ENCODE measurements at places on chromosomes 16 and 17. TPM values are rescaled to one million over a fixed set of nuclear protein-coding genes. Genes with fewer than 3 reads are reported as not detected.

Gene TBC1D3C
- total RNA-seq: not detected

Gene C17orf100
- 2.2 TPM for total RNA-seq

Gene ATP2C2
- total RNA-seq: 1.4 TPM

Gene MRPL58
- 13.0 TPM for total RNA-seq

Gene ZNRF1
- 13.2 TPM for total RNA-seq

Gene ENPP7
- not detected for total RNA-seq

Gene ZG16
- not detected for total RNA-seq

Gene TUBG1
- 42.9 TPM for total RNA-seq

Gene POLR2A
- total RNA-seq: 50.3 TPM

Gene CACNA1H
- total RNA-seq: 8.1 TPM

Gene KRT25
- total RNA-seq: not detected

Gene MPP2
- total RNA-seq: 12.1 TPM

Gene CBX4
- 16.7 TPM for total RNA-seq

Gene TNFSF13
- 4.9 TPM for total RNA-seq

Gene PRSS33
- not detected for total RNA-seq

Gene CACNG1
- total RNA-seq: 0.20 TPM

Gene CIBAR2
- total RNA-seq: 0.69 TPM

Gene SCGB1C2
- total RNA-seq: not detected

- H3K36me3 ChIP-seq: peaks cover 3% of the 10 kb centered on the region
- peak overlapping the region; percentile 85 for H3K27ac ChIP-seq
- H3K4me1 ChIP-seq: peaks cover 40% of the 10 kb centered on the region
- DNase-seq: no peak
Measured at GRCh38 chr17:73261952-73262675, 434 bp upstream of the CPSF4L start.

- peaks cover 13% of the 10 kb centered on the region for H3K4me1 ChIP-seq
- H3K27ac ChIP-seq: no peak overlapping the region
- no peak overlapping the region for H3K4me3 ChIP-seq
Measured at GRCh38 chr16:68436581-68436980, 11.7 kb downstream of the SMPD3 start.

DNA sequence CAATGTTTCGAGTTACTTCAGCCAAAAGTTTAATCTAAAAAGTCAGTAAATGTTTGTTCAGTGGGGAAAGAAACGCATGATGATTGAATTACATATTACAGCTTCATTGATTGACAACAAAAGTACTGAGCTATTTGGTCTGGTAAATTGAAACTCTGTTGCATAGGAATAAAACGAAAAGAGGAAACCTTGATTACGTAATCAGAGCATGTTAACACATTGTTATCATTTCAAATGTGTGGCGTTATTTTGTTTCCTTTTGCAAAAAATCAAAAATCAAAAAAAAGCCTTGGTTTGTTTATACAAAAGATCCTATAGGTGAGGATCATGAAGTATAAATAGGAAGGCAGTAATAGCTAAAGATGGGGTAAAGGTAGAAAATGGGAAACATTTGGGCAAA is 19.5 kb upstream of the CA10 start:
- H3K36me3 ChIP-seq: no peaks in the 10 kb centered on the region
- no peaks in the 10 kb centered on the region for H3K4me1 ChIP-seq
- no peak for DNase-seq
- H3K4me3 ChIP-seq: no peak overlapping the region
- no peaks in the 10 kb centered on the region for H3K27me3 ChIP-seq

DNA sequence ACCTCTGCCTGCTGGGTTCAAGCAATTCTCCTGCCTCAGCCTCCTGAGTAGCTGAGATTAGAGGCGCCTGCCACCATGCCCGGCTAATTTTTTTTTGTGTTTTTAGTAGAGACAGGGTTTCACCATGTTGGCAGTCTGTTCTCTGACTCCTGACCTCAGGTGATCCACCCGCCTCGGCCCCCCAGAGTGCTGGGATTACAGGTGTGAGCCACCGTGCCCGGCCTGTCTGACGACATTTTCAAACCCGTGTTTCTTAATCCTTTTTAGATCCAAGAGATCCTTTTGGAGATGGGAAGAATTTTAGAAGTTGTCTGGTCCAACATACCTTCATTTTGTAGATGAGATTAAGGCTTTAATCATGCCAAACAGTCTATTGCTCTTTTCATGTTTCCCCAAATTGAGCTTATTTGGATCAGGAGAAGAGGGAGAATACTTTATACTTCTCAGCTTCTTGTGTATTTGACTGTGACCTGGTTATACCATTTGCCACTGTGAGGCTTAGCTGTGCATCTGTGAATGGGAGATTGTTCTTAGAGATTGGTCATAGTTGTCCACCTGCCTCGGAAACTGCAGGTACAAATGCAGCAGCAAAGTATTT is 25.8 kb downstream of the USP10 start:
- H3K4me1 ChIP-seq: peaks cover 15% of the 10 kb centered on the region
- H3K36me3 ChIP-seq: peaks cover 3% of the 10 kb centered on the region
- no peak overlapping the region for H3K27ac ChIP-seq
- no peak for DNase-seq

DNA sequence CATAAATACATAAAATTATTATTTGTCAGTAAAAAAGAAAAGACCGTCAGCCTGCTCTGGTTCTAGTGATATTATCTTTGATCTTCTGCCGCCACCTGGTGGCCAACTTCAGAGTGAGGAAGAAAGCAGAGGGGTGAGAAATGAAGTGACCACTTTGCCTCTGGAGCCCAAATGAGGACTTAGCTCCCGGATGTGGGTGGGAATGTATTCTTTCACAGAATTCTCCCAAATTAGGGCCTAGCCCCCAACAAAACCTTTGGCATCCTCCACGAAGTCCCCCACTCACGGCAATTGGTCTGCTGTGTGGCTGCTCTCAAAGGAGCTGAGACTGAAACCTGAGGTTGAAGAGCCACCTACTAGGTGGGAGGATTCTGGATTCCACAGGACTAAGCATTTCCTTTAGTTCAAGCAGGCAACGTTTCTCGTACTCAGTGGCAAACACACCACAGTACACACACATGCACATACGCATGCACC is 4.9 kb upstream of the ZNF267 start:
- no peaks in the 10 kb centered on the region for H3K36me3 ChIP-seq
- no peak for DNase-seq

- no peaks in the 10 kb centered on the region for H3K4me1 ChIP-seq
- no peaks in the 10 kb centered on the region for H3K27me3 ChIP-seq
- no peak overlapping the region for H3K27ac ChIP-seq
- H3K4me3 ChIP-seq: no peak overlapping the region
- DNase-seq: no peak
Measured at GRCh38 chr16:21990381-21990944, 10.5 kb downstream of the PDZD9 start.

DNA sequence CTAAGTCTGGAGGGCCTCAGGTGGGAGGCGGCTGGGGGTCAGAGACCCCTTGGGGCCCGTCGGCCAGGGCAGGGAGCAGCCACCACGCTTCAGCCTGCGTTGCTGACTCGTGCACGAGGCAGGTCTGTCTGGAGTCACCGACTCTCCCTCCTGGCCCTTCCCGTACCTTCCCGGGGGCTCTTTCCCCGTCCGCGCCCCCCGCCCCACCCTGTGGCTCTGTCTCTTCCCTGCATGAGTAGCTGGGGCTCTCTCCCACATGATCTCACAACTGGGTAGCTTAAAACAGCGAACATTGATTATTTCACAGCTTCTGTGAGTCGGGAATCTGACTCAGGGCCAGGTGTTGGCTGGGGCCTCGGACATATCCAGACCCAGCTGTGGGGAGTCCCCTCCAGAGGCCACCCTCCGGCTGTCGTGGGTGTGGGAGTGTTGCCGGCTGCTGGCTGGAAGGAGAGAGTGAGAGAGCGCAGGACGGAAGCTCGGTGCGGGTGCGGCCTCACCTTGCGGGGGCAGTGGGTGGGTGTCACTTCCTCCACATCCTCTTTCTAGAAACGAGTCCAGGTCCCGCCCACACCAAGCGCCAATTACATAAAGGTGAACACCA is 17.3 kb downstream of the BAHCC1 start:
- H3K27me3 ChIP-seq: no peaks in the 10 kb centered on the region
- peaks cover 87% of the 10 kb centered on the region for H3K36me3 ChIP-seq
- H3K27ac ChIP-seq: no peak overlapping the region
- H3K4me3 ChIP-seq: no peak overlapping the region

DNA sequence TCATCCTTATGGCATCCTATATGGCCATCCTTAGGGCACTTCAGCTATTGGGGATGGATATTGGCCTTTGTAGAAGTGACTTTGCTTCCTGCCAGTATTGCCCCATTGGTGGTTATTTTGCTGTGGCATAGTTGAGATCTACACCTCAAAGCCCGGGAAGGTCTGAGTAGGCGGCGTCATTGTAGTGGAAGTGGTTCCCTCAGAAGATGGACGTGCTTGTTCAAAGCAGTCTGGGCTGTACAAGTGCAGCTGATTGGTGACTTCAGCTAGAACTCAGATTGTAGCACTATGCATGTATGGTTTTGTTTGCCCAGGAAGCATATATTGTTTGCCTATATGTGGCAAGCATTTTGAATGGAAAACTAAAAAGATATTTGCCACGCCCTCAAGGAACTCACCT is 83.2 kb downstream of the TMC6 start:
- peaks cover 11% of the 10 kb centered on the region for H3K4me1 ChIP-seq
- H3K4me3 ChIP-seq: no peak overlapping the region
- no peak for DNase-seq

DNA sequence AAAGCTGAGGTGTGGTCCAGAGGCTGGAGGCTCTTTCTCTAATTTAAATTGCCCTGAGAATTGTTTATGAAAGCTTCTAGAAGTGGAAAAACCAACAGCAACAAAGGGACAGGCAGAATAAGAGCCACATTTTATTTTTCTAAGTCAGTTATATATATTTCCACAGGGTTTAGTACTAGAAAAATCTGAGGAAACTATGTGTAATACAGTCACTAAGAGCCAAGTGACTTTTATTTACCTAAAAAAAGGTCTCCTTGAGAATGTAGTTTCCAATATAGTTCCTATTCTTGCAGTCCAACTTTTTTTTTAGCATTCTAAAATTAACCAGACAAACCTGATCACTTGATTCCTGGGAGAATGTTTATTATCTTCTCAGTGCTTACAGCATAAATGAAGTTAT is 296.6 kb upstream of the MYOCD start:
- no peak overlapping the region for H3K4me3 ChIP-seq
- H3K27me3 ChIP-seq: no peaks in the 10 kb centered on the region
- no peak for DNase-seq
- H3K4me1 ChIP-seq: no peaks in the 10 kb centered on the region
- no peaks in the 10 kb centered on the region for H3K36me3 ChIP-seq
- H3K27ac ChIP-seq: no peak overlapping the region

GRCh38 chr16:27302126-27302525 is 11.6 kb upstream of the IL4R start:
- no peak overlapping the region for H3K4me3 ChIP-seq
- H3K27ac ChIP-seq: no peak overlapping the region
- H3K36me3 ChIP-seq: no peaks in the 10 kb centered on the region

- no peak overlapping the region for H3K4me3 ChIP-seq
- no peak for DNase-seq
- H3K4me1 ChIP-seq: no peaks in the 10 kb centered on the region
- H3K27me3 ChIP-seq: no peaks in the 10 kb centered on the region
- no peak overlapping the region for H3K27ac ChIP-seq
Measured at GRCh38 chr16:79644971-79645667, 44.6 kb upstream of the MAF start.

DNA sequence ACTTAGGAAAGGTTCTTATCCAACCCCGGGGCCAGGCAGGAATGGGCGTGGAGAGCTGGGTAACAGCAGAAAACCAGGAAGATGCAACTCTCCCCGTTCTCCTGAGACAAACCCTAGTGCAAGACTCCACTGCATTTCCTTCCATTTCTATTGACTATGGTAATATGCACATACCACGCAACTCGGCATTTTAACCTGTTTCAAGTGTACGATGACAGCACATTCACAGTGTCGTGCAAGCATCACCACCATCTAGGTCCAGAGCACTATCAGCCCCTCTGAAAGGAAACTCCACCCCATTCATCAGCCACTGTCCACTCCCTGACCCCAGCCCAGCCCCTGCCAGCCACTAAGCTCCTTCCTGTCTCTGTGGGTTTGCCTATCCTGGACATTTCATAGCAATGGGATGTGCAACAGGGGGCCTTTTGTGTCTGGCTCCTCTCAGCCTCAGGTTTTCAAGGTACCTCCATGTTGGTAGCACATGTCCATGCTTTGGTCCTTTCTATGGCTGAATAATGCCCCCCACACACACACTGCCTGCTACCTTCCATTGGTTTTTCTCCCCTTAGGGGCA is 441.9 kb downstream of the SOX9 start:
- no peak overlapping the region for H3K27ac ChIP-seq
- peaks cover 6% of the 10 kb centered on the region for H3K36me3 ChIP-seq
- H3K4me1 ChIP-seq: peaks cover 73% of the 10 kb centered on the region

DNA sequence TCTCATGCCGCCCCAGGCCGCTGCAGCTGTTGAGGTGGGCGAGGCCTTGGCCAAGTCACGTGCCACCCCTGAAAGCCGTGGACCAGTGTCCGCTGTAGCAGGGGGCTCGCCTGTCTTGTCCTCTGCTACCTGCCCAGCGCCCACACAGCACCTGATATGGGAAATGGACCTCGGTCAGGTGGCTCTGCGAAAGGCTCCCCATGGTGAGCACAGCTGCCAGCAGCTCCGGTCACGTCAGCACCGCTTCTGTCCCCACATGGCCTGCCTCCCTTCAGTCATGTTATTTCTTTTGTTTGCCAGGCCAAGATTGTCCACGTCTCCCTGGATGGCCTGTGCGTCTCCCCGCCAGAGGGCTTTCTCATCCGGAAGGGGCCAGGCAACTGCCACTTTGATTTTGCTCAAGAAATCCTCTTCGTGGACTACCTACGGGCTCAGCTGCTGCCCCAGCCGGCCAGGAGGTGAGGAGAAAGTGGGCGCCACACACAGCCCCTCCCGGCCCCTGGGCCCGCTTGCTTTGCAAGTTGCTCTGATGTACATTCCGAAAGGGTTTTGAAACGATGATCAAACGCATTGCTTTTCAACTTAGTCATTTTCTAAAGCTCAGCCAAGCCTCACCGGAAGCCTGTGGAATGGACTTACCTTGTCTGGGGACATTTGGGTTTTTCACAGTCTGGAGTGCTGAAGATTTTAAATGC is 219.8 kb downstream of the KATNIP start:
- peaks cover 35% of the 10 kb centered on the region for H3K4me1 ChIP-seq
- DNase-seq: no peak
- H3K27me3 ChIP-seq: no peaks in the 10 kb centered on the region
- H3K27ac ChIP-seq: peak overlapping the region; percentile 29
- peaks cover 73% of the 10 kb centered on the region for H3K36me3 ChIP-seq

DNA sequence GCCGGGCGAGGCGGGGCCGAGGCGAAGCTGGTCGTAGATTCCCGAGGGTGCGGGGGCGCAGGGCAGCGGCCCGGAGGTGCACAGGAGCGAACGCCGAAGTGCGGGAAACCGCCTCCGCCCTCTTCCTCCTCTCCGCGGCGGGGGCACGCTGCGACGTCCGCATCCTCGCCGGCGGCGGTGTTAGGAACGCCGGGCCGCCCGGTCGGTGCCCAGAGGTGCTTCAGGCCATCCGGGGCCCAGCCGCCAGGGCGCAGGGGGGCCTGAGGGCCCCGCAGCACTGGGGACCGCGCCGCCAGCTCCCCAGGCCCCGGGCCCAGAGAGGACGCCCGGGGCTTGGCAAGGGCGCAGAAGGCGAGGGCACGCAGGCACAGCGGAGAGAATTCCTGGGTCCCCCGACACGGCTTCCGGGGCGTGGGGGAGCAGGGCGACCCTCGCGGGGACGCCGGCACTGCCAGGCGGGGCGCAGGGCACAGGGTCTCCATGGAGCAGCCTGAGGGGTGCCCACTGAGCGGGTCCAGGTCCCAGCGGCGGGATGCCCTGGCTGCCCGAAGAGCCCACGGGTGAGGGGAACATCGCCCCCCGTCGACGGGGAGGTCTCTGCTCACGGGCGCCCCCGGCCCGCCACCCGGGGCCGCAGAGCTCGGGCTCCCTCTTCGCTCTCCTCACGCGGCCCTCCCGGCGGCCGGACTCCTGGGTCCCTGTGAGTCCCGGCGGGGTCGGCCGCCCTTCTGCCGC is 576 bp downstream of the EPOP start:
- peaks cover 27% of the 10 kb centered on the region for H3K4me1 ChIP-seq
- peaks cover 62% of the 10 kb centered on the region for H3K27me3 ChIP-seq
- no peak overlapping the region for H3K27ac ChIP-seq
- no peak for DNase-seq
- H3K4me3 ChIP-seq: peak overlapping the region; percentile 21
